ENCODE measurements at places on chromosomes 4 and X.

- DNase-seq = no peak
Observed at GRCh38 chr4:58247792-58248191, 1137.6 kb upstream of the IGFBP7 start.

GRCh38 chr4:42554072-42554471 lies 102.8 kb downstream of the ATP8A1 start:
- DNase-seq = no peak

- no peak for DNase-seq
Observed at GRCh38 chr4:4485806-4486205, 56.0 kb downstream of the STX18 start.

- no peak for DNase-seq
Observed at GRCh38 chrX:132590350-132591026, 101.7 kb upstream of the MBNL3 start.

- DNase-seq = peak; percentile 7
Observed at GRCh38 chrX:78514852-78515251, 144.3 kb downstream of the RTL3 start.

All from stimulated activated CD4-positive, alpha-beta T cell treated with anti-CD3 and anti-CD28 coated beads, Interleukin-2, amount 100 ng/mL, for 4 hours (primary cell).